ENCODE measurements at places on chromosomes 5 and 9. TPM values are rescaled to one million over a fixed set of nuclear protein-coding genes. Genes with fewer than 3 reads are reported as not detected.

Gene PPP3R2
- total RNA-seq: not detected

DNA sequence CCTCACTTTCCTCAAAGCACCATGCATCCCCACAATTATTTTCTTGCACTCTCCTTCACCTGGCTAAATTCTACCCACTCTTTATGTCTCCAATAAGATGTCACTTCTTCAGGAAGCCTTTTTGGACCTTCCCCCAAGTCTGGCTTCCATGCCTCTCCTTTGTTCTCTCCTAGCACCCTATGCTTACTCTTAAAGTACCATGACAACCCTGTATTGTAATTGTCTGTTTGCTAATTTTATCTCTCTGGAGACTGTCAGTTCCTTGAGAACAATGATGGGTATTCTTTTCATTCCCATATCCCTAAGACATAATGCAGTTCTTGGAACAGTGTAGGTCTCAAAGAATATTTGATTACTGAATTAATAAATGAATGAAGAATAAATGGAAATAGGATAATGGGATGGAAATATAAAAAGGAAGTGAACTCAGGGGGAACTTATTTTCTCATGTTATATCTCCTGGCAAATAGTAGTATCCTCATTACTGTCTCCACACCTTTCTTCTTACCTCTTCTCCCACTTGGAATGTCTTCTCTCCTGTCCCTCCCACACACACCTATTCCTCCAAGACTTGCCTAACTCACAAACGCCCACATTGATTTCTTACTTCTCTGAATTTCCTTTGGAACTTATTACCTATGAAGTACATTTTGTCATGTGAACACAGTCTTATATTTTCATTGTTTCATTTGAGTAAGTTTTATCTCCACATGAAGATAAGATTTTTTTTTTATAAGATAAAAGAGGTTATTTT, 499.1 kb downstream of the NFIB start:
- no peak for DNase-seq

GRCh38 chr5:54378707-54379106, 68.3 kb upstream of the ARL15 start:
- DNase-seq: no peak

Gene CTSV
- total RNA-seq: not detected

GRCh38 chr5:115954144-115954543, 8.1 kb upstream of the LVRN start:
- no peak for DNase-seq

Gene PHF24
- total RNA-seq: 0.22 TPM

Gene ECSCR
- 21.4 TPM for total RNA-seq

Gene PCDHB15
- 5.8 TPM for total RNA-seq

DNA sequence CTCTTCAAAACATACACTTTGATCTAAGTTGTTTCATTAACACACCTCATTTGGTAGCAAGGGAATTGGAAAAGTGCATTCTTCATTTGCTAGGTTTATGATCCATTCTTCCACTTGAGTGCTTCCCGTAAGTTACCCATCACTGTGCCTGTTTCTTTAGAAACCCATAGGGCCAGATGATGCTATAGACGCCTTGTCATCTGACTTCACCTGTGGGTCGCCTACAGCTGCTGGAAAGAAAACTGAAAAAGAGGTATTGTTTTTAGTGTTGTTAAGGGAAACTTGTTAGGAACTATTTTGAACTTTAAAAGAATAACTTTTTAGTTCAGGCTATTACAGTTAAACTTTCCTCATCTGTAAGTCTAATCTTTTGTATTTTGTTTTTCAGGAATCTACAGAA, 66.6 kb downstream of the ERAP1 start:
- DNase-seq: no peak

Gene IFNK
- total RNA-seq: not detected

- no peak for DNase-seq
Measured at GRCh38 chr9:97900738-97901565, 21.3 kb downstream of the TRMO start.

Gene OSMR
- 14.1 TPM for total RNA-seq

GRCh38 chr9:110832926-110833325, 164.3 kb downstream of the MUSK start:
- no peak for DNase-seq

Gene TAS2R1
- total RNA-seq: not detected

- DNase-seq: no peak
Measured at GRCh38 chr9:84701801-84702200, 32.3 kb downstream of the NTRK2 start.

Gene ENTREP1
- 20.0 TPM for total RNA-seq

Gene NIPAL4
- not detected for total RNA-seq
